Fibroblast of gingiva (primary cell): ENCODE measurements at places on chromosomes 11 and 22.

- DNase-seq, result no peak
Observed at GRCh38 chr11:124474079-124474478, 28.6 kb upstream of the OR8B8 start.

DNA sequence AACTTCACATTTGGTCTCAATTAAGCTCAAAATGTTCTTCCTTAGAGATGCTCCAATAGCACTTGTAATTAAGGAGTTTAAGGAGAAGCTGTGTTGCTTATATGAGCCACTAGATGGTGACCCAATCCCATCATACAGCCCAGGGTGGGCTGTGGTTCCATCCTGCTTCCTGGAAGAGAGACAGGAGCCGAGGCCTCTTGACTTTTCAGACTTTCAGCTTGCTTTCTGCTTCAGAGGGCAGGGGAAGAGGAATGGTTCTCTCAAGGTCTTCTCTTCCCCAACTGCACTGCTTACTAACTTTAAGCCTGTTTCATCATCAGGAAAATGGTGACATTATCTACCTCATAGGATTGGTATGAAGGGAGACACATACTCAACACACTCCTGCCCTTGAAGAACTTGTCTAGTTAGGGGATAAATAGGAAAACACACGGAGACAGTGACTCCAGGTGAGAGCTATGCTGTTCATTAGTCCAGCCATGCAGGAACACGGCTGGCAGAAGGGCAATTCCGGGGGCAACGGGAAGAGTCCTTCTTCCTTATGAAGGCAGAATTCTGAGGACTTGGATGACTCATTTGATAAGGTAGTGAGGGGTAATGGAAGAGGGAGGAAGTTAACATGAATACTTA is 20.1 kb downstream of the TMEM218 start:
- DNase-seq, result peak; percentile 67

- no peak for DNase-seq
Observed at GRCh38 chr22:27083610-27084009, 426.2 kb downstream of the MIAT start.

DNA sequence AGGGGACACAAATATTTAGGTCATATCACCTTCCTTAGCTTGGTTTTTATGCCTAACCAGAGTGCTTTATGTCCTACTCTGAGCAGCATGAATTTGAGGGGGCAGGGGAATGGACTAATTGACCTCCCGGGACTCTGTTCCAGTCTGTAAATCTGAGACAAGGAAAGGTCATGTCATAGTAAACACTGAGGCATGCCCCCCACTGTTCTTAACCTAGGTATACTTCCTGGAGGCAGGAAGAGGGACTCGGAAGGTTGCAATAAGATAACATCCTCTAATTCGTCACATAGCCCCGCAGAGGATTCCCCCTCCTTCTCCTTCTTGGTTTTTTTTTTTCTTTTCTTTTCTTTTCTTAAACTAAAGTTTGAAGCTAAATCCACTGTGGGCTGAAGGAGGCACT is 540.3 kb upstream of the CADM1 start:
- no peak for DNase-seq

DNA sequence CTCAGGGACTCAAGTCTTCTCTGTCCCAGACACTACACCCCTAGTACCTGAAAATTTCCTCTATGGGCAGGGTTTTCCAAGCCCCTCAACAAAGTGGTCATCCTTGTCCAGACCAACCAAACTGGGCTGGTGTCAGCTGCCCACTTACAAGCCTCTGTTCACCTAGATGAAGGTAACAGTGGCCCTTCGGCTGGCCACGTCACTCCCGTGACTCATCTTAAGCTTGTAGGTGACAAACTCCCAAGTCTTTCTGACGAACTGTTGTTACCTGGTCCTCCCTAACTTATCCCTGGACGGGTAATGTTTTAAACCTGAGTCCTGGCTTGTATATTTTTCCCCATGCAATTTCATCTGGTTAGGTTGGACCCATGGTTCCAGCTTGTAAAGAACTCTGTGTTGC is 4.7 kb downstream of the CXCR5 start:
- DNase-seq, result no peak

DNA sequence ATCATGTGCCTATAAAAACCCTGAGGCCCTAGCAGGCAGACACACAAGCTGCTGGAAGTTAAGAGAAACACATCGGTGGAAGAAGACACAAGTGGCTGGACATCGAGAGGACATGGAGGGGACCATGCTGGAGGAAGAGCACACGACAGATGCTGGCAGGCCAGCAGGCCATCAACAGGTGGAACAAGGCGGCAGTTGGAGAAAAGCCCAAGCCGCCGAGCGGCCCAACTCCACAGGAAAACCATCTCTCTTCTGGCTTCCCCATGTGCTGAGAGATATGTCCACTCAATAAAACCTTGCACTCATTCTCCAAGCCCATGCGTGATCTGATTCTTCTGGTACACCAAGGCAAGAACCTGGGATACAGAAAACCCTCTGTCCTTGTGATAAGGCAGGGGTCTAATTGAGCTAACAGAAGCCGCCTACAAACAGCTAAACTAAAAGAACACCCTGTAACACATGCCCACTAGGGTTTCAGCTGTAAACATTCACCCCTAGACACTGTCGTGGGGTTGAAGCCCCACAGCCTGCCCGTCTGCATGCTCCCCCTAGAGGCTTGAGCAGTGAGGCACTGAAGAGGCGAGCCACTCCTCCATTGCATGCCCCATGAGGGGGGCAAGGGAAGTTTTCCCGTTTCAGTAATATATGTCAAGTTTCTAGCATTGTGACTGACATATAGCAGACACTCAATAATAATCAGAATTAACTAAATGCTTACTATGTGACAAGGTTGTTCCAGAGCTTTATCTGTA is 39.0 kb upstream of the MMP20 start:
- no peak for DNase-seq

DNA sequence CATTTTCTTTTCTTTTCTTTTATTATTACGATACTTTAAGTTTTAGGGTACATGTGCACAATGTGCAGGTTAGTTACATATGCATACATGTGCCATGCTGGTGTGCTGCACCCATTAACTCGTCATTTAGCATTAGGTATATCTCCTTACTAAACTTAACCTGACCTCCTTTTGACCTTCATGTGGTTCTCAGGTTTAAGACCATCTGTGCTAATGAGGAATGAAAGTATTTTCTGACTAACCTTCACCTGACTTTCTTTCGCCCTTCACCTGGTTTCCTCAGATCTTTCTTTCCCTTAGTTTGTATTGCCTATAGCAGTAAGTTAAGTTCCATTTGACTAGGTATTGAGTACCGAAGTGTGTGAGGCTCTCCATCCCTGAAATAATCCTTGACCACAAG is 6.5 kb downstream of the EXPH5 start:
- no peak for DNase-seq

- DNase-seq, result no peak
Observed at GRCh38 chr22:21633481-21633880, 921 bp downstream of the CCDC116 start.

DNA sequence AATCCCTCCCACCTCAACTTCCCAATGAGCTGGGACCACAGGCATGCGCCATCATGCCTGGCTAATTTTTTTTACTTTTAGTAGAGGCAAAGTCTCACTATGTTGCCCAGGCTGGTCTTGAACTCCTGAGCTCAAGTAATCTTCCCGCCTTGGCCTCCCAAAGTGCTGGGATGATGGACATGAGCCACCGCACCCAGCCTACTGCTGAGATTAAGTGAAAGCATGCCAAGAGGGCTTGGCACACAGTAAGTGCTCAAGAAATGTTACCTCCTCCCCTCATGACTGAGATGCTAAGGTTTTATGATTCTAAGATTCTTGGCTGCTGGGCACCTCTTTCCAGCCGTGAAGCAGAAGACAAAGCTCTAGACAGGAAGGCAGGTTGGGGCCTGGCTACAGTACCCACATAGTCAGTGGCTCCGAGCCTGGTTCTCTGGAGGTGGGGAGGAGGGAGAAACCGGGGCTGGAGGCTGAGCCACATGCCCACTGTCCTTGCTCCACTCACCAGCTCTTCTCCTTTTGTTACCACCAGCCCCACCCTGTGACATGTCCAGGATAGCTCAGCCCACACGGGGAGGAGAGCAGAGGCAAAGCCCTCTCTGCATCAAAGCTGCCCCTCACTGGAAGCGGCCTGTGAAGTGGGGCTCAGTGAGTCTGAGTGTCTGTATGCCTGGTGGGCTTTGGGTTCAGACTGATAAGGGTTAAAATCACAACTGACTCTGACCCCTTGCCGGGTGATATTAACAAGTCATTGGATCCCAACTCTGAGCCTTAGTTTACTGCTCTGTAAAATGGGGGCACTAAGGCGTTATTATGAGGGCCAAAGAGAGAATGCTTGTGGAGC is 12.9 kb downstream of the ARHGEF17 start:
- DNase-seq, result peak; percentile 60

DNA sequence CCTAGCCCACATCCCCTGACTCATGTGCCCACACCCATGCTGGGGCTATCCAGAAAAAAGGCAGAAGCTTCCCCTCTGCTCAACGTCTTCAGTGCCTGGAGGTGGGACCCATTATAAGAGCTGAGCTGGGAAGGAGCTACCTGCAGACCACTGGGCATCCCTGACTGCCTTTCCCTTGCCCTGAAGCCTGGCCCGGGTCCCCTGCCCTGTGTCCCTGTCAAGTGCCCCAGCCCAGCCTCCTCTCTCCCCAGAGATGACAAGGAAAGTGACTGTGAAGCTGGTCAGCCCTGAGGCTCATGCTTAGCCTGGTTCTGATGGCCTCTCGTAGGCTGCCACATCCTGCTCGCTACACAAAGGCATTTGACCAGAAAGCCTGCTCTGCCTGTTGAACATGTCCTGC is 140.4 kb downstream of the PARVA start:
- DNase-seq, result no peak

DNA sequence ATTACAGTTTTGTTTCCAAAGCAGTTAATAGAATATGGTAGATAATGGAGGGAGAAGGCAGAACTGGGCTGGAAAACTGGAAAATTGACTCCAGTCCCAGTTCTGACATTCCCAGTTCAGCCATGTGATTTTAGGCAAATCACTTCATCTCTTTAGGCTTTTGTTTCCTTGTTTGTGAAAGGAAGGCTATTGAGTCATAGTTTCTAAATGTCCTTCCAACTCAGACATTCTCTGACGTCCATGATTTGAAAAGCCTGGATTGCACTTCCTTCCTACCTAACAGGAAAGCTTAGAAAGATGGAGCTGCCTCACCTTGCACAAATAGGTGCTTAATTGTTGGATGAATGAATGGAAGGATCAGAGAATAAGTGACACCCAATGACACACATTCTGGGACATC is 19.8 kb upstream of the GALNT18 start:
- no peak for DNase-seq

DNA sequence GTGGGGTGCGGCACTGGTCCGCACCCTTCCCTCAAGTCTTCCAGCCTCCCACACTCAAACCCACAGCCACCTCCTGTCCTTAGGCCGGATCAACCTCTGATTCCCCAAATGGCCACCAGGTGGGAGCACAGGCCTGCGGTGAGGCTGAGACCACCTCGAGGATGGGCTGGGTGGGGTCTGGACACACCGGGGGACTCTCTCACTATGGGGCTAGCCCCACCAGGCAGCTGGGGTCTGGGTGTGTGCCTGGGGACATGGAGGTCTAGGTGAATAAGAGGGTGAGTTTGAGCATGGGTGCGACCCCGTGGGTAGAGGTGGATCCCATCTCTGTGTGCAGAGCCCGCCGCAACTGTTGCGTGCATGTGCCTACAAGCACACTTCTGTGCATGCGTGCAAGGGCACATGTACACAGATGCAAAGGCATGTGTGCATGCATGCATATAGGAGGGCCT is 32.6 kb downstream of the MYO18B start:
- no peak for DNase-seq

GRCh38 chr11:121890377-121890776 is 225.6 kb downstream of the BLID start:
- DNase-seq, result peak; percentile 84

DNA sequence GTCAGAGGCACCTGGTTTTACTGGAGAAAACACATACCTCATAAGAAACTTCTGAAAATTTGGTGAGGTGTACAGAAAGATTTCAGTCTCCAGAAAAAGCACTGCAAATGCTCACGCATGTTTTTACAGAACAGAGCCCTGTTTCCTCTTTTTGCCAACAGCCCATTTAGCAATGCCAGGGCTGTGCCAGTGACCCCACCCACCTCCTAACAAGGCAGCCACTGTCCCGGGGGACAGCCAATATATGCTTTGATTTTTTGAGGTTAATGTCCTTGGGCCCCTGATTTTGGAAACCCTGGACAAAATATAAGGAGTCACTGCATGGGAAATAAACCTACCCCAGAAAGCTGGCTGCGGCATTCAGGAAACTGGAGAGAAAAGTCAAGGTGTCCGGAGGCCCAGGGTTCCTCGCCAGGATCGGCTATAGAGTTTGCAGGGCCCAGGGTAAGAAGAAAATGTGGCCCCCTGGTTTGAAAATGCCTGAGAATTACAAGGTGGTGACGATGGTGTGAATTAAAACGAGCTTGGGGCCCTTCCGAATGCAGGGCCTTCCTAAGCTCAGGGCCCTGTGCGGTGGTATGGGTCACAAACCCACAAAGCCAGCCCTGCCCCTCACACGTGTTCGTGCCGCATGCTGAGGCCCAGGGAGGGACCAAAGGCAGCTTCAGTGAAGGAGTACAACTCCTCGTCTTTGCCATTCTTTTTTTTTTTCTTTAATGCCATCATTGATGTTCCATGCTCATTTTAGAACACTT is 71.1 kb upstream of the WNT7B start:
- DNase-seq, result no peak

DNA sequence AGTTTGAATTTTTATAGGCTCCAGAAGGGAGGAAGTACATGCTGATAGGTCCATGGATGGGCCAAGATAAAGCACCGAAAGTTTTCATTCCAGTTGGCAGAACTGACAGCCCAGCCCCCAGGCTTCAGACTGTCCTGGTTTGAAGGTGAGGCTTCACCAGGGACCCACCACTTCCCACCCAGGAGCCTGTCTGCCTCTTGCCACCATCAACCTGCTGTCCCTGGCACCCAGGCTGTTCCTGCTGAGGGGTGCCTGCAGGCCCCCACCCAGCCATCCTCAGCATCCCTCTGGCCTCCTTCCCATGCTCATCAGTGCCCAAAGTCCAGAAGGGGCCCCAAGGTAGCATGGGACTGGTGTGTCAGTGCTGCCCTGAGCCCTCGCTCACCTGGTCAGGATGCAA is 463.9 kb downstream of the NELL1 start:
- no peak for DNase-seq

- no peak for DNase-seq
Observed at GRCh38 chr11:104076455-104076854, 40.0 kb downstream of the DDI1 start.

DNA sequence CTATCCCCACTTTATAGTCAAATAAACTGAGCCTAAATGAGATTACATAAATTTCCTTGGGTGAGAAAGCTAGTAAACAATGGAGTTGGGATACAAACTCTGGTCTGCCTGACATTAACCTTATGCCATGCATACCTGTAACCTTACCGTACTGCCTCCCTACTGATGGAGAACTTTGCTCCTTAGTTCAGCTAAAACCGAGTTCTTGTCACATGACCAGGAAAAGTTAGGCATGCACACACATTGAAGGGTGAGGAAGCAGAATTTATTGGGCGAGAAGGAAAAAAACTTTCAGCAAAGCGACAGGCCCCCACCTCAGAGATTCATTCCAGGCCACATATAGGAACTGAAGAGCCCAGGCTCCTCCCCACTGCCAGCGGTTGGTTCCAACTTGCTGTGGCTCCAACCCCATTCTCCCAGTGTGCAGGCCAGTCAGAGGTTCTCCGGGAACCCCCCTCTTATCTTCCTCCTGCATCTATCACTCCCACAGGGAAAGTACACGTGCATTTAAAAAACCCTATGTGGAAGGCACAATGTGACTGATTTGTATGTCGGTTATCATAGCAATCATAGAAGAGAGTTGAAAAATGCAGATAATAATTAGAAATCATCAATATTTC is 3.2 kb upstream of the PIWIL4 start:
- DNase-seq, result no peak
